ENCODE measurements at places on chromosomes 16 and 17. TPM values are rescaled to one million over a fixed set of nuclear protein-coding genes. Genes with fewer than 3 reads are reported as not detected.

DNA sequence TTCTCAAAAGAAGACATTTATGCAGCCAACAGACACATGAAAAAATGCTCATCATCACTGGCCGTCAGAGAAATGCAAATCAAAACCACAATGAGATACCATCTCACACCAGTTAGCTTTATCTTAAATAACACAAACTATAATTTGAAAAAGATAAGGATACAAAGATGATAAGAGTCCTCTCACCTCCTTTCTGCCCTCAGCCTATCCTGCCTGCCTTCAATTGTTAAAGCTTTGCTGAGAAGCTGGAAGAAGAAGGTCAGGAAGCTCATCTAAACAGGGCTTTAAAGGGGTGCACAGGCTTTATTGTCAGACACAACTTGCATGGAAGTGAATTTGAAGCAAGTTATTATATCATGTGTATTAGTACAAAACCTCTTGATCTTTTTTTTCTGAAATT, 676.3 kb upstream of the GOT2 start:
- no peak for DNase-seq

- DNase-seq = no peak
These were observed 168.5 kb downstream of the KATNIP start for GRCh38 chr16:27718201-27719105.

GRCh38 chr16:11665071-11665491, 3.2 kb upstream of the SNN start:
- DNase-seq = no peak

DNA sequence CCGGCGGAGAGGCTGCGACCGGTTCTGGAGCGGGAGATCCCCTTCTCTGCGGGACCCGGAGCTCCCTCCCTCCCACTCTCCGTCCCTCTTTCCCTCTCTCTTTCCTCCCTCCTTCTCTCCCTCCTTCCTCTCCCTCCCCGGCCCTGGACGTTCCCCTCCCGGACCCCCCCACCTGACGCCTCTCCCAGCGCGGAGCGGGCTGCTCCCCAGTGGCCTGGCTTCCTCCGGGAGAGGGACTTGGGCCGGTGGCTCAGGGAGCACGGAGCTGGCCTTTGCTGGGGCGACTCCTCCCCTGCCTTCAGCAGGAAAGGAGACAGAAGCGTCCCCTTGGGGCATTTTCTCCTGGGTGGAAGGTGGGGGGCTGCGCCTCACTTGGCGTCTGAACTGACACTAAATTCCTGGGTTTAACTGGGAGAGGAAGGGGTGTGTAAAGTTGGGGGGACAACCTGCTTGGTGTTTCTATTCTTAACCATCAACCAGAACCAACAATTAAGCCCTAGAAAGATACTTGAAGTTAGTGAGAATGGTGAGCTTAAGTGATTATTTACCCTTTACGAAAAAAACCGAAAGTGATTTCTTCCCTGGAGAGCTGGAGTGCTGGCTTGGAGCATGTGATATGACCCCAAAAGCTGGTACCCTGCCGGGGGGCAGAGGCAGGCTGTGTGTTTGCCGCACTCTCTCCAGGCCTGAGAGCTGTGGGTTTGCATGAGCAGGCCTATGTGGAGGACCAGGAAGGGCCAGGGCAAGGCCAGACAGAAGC, 775 bp downstream of the SPIRE2 start:
- no peak for DNase-seq

GRCh38 chr17:2734939-2735338, 14.5 kb downstream of the CCDC92B start:
- DNase-seq = no peak

DNA sequence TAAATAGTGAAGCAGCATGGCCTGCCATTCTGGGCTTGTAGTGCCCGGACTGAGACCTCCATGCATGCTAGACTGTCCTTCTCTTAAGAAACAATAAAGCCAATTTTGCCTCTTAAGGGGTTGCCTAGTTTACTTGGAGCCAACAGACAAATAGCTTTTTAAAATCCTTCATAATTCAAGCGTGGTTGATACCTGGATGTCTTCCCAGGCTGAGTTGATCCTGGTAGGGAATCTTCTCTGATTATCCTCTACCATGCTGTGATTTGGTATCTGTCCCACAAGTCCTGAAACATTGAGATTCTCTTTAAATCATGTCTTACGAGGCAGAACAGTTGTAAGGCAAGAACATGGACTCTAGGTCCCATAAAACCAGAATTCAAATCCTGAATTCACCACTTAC, 359.6 kb upstream of the CCL2 start:
- DNase-seq = no peak

GRCh38 chr17:43661699-43662412, at the start of gene MEOX1:
MEOX1 (minus strand) TSS chr17:43661922; CDS start chr17:43661534, 388 bp downstream.
- no peak for DNase-seq

DNA sequence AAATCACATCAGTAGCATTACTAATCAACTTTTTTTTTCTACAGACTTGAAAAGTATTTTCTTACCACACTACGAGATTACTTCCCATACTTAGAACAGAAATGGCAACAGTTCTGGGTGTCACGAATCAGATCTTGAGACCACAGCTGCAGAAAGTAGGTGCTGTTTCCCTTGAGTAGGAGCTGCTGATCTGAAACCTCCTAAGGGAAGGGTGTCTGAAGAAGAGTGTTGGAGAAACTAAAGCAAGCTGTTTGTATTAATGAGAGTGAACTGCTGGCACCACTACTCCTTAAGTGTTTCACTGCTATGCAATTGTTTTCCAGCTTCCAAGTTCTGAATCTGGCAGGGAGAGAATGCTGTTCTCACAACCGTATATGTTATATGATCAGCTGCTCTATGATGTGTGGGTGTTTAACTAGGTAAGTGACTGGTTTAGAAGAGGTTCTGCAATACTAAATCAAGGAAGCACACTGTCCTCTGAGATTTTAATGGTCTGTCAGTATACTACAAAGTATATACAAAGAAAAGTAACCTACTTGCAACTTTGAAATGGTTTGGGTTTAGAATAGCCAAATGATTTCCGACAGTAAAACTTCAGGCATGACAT, 3.3 kb downstream of the ZNF652 start:
- no peak for DNase-seq

DNA sequence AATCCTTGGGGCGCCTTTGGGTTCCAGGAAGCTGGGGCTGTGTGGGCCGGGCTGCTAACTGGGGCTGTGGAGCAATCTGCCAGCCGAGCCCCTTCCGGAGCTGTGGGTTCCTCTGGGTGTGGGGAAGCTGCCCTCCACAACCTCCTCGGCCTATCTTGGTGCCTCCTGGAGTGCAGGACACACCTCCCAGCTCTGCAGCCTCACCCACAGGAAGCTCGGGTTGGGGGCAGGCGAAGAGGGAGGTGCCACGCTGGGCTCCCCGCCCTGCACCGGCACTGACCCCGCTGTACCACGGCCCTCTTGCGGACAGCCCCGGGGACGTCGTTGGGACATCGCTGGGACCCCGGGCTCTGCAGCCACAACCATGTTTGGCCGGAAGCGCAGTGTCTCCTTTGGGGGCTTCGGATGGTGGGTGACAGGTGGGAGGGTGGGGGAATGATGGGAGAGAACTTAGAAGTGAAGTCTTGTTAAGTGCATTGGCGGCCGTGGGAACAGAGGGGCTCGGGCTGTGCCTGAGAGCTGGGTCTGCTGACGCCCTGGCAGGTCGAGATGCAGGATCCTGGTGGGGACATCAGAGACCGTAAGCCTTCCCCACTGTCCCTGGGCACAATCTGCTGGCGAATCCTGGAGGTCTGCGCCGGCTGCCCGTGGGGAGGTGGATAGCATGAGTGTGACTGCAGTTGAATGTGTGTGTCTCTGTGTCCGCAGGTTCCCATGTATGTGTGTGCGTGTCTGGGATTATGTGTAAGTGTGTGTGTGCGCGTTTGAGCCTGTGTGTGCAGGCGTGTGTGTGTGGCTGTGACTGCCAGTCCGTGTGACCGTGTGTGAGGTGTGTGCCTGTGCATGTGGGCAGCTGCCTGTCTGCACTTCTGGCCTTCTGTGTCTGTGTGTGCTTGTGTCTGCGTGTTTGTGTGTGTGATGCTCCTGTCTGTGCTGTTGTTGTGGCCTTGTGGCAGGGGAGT, at the start of gene RAP1GAP2:
Gene RAP1GAP2, plus strand, starts transcription at position 275 of the 962 bp plus-strand sequence. Its CDS starts 90 bp downstream, at position 365.
- no peak for DNase-seq

DNA sequence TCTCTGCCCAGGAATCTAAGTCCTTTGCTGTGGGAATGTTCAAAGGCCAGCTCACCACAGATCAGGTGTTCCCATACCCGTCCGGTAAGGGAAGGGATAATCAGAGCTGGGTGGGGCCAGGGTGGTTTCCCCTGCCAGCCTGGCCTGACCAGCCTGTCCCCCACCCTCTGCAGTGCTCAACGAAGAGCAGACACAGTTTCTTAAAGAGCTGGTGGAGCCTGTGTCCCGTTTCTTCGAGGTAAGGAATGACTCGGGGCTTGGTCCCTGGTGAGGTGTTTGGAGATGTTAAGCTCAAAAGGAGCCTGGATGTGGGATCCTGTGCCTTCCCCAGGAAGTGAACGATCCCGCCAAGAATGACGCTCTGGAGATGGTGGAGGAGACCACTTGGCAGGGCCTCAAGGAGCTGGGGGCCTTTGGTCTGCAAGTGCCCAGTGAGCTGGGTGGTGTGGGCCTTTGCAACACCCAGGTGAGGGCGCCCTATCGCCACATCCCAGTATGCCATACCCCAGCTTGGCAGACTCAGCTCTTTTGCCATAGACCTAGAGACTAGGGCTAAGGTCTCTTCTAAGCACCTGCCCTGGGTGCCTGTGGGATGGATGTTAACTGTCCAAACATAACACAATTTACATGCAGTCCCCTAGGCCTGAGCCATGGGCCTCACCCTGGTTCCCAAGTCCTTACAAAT, 997 bp downstream of the ACADVL start:
- DNase-seq = no peak

GRCh38 chr17:37019117-37019740, 70.5 kb downstream of the AATF start:
- DNase-seq = no peak

DNA sequence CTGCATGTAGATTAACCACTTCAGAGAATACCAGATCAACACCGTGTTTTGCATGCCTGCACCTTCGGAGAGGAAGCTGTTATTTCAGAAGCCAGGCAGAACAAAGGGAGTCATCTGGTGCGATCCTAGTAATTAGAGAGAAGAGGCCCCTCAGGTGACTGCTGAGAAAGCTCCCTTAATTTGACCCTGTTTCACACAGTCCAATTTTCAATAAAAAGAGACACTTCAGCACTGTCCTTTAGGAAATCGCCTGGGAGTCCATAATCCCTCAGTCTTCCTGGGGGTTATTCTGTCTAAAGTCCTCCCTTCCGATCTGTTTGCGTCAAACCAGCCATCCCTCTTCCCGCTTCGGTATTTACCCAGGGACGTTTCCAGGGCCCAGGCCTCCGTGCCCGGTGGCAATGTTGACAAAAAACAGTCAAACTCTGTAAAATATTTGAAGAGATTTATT, 23.4 kb upstream of the TNRC6C start:
- DNase-seq = no peak

DNA sequence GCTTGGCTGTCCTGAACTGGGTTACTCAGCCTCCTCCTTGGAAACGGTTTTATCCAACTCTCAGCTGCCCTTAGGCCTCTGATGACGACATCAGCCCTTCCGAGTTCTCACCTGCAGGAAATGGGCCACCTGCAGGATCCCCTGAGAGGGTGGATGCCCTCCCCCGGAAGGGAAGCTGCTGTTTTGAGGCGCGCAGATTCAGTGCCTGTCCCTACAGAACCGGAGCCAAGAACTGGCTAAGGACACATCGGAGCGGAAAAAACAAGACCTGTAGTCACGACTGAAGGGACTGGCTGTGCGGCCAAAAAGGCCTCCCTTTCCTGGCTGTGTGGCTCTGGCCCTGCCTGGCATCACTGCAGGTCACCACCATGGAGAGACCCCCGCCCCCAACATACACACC, 11.7 kb upstream of the C16orf95 start:
- no peak for DNase-seq

Gene AATK
- 3.1 TPM for polyA plus RNA-seq

Gene NPIPB8
- polyA plus RNA-seq = 0.49 TPM

Gene CASKIN1
- polyA plus RNA-seq = 1.4 TPM

Gene NPTX1
- polyA plus RNA-seq = 1.3 TPM

Gene TPSG1
- polyA plus RNA-seq = 0.54 TPM

Gene PDPK1
- polyA plus RNA-seq = 51.2 TPM

Gene KCNH4
- polyA plus RNA-seq = not detected

Gene KIF18B
- polyA plus RNA-seq = 9.0 TPM

Data from right renal cortex interstitium (tissue), 3 donors.